Neural crest cell (in vitro differentiated cells): ENCODE measurements at places on chromosomes 6 and 20.

- DNase-seq, result no peak
Observed at GRCh38 chr6:126268092-126268491, 71.8 kb upstream of the CENPW start.

- DNase-seq, result no peak
Observed at GRCh38 chr20:35273449-35274171, 4.3 kb downstream of the MMP24OS start.

DNA sequence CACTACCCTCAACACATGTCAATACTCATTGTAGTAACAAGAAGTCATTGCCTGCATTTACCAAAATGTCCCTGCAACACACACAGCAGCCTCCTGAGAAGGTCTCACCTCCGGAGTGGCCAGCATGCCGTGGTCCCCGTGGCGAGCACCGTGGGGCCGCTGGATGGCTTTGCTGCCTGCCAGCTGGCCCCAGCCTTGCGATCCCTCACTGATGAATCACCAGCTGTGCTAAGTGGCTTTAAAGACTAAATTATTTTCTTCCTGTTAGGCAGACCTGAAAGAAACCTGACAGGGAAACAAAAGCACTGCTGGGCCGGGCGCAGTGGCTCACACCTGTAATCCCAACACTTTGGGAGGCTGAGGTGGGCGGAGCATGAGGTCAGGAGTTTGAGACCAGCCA, 306.7 kb downstream of the CDH4 start:
- DNase-seq, result no peak

- DNase-seq, result no peak
Observed at GRCh38 chr6:110399219-110400071, 15.9 kb downstream of the DDO start.

GRCh38 chr20:61677928-61678327, 387.8 kb downstream of the TAF4 start:
- DNase-seq, result no peak

DNA sequence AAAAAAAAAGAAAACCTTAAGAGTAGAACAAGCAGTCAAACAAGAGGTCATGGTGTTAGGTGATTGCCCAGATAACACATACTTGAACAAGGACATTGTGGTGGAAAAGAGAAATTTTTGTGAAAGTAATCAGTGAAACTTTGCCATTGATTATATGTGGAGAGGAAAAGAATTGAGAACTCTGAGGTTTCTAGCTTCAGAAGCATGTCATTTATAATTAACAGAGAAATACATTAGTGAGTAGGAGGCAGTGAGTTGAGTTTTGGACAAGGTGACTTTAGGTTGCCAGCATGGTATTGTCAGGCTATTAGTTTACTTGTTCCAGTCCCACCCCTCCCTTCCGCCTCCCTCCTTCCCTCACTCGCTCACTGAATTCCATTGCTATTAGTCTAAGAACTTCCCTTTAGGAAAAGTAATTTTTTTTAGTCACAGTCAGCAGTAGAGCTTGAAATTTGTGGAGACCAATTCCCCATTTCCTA, 17.2 kb downstream of the TAB2 start:
- no peak for DNase-seq

DNA sequence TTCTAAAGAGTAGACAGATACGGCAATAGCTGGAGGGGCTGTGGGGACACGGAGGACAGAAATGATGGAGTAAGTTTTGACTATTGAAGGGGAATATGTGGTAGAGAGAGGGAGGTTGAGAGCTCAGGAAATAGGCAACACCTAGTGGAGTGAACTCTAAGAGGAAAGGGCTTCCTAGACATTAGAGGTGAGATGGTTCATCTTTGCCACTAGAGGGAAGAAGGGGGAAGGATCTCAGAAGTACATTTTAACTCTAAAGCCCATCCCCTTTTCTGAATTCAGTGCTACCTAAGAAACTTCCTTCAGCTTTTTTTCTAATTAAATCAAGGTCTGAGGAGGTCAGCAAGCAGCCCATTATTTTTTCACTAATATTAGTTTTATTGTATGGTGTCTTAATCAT, 689.4 kb upstream of the MAP3K7 start:
- no peak for DNase-seq

DNA sequence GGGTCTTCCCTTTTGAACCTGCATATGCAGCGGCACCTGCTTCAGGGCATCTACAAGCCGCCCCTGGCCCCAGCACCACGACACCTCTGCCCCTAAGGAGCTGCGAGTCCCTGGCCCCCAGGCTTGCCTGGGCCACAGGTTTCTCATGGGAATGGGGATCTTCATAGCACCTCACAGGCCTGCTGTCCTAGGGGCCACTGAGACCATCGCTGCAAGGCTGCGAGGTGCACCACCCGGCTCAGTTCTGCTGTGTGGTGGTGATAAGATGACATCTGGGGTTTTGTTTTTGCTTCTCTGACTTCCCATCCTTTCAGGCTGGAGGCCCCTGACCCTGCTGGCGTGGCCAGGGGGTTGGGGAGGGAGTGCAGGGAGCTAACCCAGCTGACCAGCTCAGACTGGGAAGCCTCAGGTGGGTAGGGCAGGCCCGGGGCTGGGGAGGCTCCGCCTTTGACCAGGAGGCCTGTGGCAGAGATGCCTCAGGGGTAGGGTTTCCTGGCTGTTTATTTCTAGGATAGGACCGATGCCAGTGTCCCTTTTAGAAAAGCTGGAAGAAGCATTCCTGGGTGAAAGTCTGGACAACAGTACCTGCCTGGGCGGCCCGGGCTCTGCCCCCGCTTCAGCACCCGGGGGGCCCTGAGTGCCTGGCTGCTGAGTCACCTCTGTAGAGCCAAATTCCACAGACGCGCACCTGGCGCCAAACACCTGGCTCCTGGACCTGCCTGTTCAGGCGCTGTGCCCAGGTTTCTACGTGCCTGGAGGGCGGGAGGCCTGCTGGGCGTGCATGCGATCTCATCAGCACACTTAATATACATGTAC, 264.7 kb downstream of the DLL1 start:
- no peak for DNase-seq

- no peak for DNase-seq
Observed at GRCh38 chr6:150036081-150036480, 10.7 kb upstream of the RAET1L start.

- DNase-seq, result no peak
Observed at GRCh38 chr6:36666287-36666686, 12.2 kb upstream of the CDKN1A start.

GRCh38 chr6:35710241-35710847, 21.6 kb upstream of the FKBP5 start:
- no peak for DNase-seq

DNA sequence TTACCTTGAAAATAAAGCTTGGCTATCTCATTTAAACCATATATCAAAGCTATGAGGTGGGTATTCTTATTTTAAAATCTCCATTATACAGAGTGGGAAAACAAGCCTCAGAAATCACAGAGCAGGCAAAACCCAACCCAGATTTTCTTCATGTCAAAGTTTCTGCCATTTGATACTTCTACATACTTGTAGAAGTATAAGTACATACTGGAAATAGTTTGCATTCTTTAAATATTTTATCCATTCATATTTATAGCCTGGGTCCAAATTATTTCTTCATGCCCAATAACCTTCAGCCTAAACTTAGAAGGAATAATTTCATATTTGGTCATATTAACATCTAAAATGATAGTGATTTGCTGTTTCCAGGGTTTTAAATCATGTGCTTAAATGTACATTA, 61.8 kb downstream of the MLIP start:
- DNase-seq, result no peak

- DNase-seq, result peak; percentile 44
Observed at GRCh38 chr6:139029470-139030227, 1.1 kb downstream of the ABRACL start.

DNA sequence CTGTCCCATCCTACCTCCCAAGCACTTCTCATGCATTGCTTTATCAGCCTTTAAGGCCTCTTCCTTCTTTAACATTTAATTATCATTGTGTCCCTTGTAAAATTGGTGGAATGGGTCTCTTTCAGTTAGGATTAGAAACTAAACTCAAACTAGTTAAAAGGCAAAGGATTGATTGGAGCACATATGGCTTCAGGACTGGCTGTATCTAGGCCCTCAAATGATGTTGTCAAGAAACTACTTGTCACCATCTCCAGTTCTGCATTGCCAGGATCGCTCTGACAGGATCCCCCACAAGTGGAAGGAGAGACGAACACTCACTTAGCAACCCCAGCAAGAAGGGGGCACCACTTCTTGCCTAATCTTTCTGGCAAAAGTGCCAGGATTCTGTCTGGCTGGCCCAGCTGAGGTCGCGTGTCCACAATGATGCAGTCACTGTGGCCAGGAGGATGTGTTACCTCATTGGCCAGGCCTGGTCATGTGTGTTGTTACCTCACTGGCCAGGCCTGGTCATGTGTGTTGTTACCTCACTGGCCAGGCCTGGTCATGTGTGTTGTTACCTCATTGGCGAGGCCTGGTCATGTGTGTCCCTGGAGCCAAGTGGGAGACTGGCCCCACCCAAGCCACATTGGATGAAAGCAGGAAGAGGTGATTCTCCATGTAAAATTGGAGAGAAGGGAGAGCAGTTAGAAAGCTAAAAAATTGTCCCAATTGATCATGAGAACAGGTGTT, 5.0 kb downstream of the BANF2 start:
- DNase-seq, result no peak

GRCh38 chr6:90446164-90446563, 140.7 kb downstream of the MAP3K7 start:
- no peak for DNase-seq

DNA sequence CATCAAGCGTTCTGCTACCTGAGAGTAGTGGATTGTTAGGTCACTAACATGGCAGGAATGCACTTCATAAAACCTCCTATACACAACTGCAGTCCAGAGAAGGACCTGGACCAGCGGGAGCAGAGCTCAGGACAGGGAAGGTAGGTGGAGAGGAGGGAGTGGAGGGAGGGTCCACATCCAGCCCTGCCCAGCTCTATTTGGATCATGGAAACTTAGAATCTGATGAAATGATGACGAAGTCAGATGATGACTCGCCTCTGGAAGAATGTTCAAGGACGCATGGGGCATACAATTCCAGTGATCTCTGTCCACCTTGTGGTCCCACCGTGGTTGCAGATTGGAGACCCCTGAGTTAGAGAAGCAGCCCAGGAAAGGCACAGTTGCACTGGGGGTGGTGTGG, 68.8 kb downstream of the CLIC5 start:
- DNase-seq, result no peak

GRCh38 chr6:90892271-90892670, 305.4 kb upstream of the MAP3K7 start:
- DNase-seq, result no peak

GRCh38 chr6:168606722-168607121, 165.7 kb downstream of the SMOC2 start:
- DNase-seq, result no peak

DNA sequence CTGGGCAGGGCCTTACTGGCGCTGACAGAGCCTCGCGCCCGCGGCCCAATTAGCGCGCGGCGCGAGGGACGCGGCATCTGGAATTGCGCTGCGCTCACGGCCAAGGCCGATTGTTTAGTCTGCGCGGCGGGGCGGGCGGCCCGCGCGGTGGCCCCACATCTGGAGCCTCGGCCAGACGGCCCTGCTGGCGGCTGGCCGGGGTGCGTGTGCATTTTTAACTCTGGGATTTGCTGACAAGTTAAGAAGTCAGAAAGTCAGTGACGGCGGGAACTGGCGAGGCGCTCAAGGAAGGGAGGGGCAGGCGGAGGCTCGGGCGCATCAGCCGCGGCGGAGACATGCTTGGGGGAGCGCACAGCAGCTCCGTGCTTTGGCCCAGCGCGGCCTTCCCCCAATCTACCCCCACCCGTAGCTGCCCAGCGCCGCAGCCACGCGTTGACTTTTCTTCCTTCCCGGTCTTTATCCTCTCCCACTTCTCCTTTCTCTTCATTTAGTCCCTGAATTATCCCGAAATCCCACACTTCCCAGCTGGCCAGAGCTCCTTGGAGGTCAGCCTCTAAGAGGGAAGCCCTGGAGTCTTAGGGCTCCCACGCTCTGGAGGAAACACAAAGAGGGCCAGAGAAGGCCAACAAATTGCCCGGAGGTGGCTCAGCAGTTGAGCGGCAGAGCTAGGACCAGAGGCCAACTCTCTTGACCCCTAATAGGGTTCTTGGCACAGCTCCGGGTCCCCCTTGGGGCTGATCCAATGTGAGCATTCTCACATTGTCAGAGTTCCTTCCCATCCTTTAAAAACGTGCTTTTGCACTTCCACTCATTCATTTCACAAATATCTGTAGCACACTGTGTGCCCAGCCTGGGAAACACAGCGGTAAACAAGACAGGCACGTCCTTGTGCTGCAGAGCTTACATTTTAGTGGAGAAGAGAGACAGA, 40.8 kb upstream of the FOXP4 start:
- DNase-seq, result no peak

GRCh38 chr20:58584051-58584824, 66.8 kb upstream of the STX16 start:
- no peak for DNase-seq

GRCh38 chr6:143581835-143582480, 70.4 kb upstream of the FUCA2 start:
- DNase-seq, result no peak

DNA sequence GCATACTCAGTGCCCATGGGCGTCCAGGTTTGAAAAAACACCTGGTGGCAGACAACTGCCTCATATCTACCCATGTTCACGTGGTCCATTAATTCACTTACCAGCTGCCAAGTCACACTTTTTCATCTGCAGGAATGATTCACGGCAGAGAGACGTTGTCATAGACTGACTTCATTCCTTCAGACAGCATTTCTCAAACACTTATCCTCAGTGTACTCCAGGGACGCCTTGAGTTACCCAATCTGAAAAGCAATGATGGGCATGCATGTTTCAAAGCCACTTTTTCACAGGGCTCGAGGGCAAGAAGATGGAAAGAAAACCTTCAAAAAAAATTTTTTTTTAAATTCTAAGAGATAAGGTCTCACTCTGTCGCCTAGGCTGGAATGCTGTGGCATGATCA, 6.0 kb downstream of the MMP24OS start:
- no peak for DNase-seq
